ENCODE measurements at places on chromosomes 5 and 9. TPM values are rescaled to one million over a fixed set of nuclear protein-coding genes. Genes with fewer than 3 reads are reported as not detected.

AHRR gene
- total RNA-seq, result 0.35 TPM

KCNMB1 gene
- not detected for total RNA-seq

ZNF622 gene
- 44.7 TPM for total RNA-seq

SYK gene
- not detected for total RNA-seq

ODF2 gene
- 28.3 TPM for total RNA-seq

SLC22A4 gene
- 0.62 TPM for total RNA-seq

ZFYVE16 gene
- 55.7 TPM for total RNA-seq

PHYHD1 gene
- total RNA-seq, result 10.6 TPM

DHFR gene
- total RNA-seq, result 77.6 TPM

RALGPS1 gene
- 2.2 TPM for total RNA-seq

IGIP gene
- 2.4 TPM for total RNA-seq

IFNB1 gene
- not detected for total RNA-seq

SLC6A7 gene
- total RNA-seq, result not detected

IL3 gene
- total RNA-seq, result not detected

WDR38 gene
- total RNA-seq, result not detected

SPINK13 gene
- not detected for total RNA-seq

DELE1 gene
- total RNA-seq, result 46.5 TPM

LPAR1 gene
- not detected for total RNA-seq

ZNF483 gene
- 9.5 TPM for total RNA-seq

CBY3 gene
- total RNA-seq, result not detected

CSF2 gene
- total RNA-seq, result not detected

FNIP1 gene
- total RNA-seq, result 39.7 TPM

EGFLAM gene
- not detected for total RNA-seq

HAVCR2 gene
- not detected for total RNA-seq

PRRC1 gene
- 51.9 TPM for total RNA-seq

MEF2C gene
- total RNA-seq, result not detected

CDX1 gene
- not detected for total RNA-seq

GRIA1 gene
- total RNA-seq, result not detected

PRUNE2 gene
- 0.02 TPM for total RNA-seq

GPR21 gene
- 0.29 TPM for total RNA-seq

FER gene
- 50.4 TPM for total RNA-seq

AIF1L gene
- 36.5 TPM for total RNA-seq

SHISAL2B gene
- total RNA-seq, result not detected

SLC23A1 gene
- total RNA-seq, result 3.6 TPM

SLC36A3 gene
- not detected for total RNA-seq

SPAG8 gene
- 0.27 TPM for total RNA-seq

OCLN gene
- 34.8 TPM for total RNA-seq

SLC28A3 gene
- not detected for total RNA-seq

BSPRY gene
- total RNA-seq, result 0.13 TPM

IL33 gene
- not detected for total RNA-seq

SPATA31C1 gene
- total RNA-seq, result not detected

MSMP gene
- total RNA-seq, result 0.24 TPM

TAF11L5 gene
- total RNA-seq, result not detected
